ENCODE measurements at places on chromosomes 12 and 14. TPM values are rescaled to one million over a fixed set of nuclear protein-coding genes. Genes with fewer than 3 reads are reported as not detected.

DNA sequence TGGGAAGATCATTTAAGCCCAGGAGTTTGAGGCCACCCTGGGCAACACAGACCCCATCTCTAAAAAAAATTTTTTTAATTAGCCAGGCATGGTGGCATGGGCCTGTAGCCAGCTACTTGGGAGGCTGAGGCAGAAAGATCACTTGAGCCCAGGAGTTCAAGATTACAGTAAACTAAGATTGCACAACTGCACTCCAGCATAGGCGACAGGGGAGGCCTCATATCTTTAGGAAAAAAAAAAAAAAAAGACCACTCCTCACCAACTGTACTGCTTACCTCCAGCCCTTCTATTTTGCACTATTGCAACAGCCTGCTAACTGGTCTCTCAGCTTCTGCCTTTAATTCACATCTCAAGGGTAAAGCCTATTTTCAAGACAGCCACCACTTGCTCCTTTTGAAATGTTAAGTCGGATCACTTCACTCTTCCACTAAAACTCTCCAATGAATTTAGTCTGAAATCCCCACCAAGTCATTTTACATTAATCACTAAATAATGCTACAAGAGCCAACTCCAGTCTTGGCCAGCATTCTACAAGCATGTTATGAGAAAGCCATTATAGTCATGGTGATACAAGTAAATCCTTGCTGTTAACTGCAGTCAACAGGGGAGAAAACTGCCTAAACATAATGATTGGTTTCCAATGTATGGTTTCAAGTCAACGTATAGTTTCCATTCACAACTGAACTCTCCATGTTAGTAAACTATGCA is 106.0 kb downstream of the RPS29 start:
- no peak for DNase-seq

GRCh38 chr14:89651805-89652204 is 234.8 kb upstream of the FOXN3 start:
- DNase-seq, result no peak

- DNase-seq, result no peak
These were observed 478.9 kb downstream of the BCAT1 start for GRCh38 chr12:24470050-24470449.

- peak; percentile 20 for DNase-seq
These were observed 67.3 kb upstream of the STK38L start for GRCh38 chr12:27176765-27177164.

GRCh38 chr12:614411-614970 is 48.8 kb downstream of the NINJ2 start:
- DNase-seq, result peak; percentile 32

DNA sequence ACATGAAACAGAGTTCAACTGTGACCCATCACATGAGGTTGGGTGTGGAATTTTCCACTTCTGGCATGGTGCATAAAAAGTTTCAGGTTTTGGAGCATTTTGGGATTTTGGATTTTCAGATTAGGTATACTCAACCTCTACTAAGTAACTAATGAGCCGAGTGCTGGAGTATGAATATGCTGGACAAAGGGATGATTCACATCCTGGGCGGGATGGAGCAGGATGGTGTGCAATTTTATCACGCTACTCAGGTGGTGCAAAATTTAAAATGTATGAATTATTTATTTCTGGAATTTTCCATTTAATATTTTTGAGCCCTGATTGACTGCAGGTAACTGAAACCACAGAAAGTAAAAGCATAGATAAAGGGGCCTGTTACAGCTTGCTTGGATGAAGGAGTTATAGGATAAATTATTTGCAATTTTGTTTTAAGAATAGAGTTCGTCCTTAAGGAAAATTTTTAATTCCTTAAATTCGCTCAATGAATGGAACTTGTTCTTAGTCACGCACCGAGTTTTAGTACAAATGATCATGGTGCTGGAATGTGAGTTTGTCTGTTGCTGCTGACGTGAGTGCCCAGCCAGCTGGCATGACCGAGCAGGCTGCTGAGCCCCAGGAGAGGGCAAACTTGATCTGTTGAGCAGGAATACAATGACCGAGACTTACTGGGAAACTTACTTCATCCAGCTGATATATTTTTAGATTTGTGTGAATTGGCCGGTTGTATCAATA is 176.3 kb downstream of the ESR2 start:
- DNase-seq, result no peak

DNA sequence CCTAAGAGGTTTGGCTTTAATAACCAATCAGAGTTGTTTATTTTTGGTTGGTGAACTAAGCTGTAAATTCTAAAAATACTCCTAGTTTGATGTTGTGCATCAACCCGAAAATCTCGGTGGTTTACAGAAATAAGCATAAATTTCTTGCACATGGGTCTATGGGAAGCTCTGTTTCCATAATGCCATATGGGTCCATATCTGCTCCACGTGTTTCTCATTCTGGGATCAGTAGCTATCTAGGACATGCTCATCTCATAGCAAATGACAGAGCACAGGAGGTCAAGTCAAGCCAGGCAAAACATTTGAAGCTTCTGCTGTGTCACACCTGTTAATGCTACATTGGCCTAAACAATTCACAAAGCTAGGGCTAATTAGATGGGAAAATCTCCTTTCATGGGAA is 23.1 kb downstream of the NUP37 start:
- no peak for DNase-seq

Gene STRN3
- total RNA-seq, result 24.1 TPM

- no peak for DNase-seq
These were observed 26.2 kb upstream of the TRIM9 start for GRCh38 chr14:51121096-51121495.

DNA sequence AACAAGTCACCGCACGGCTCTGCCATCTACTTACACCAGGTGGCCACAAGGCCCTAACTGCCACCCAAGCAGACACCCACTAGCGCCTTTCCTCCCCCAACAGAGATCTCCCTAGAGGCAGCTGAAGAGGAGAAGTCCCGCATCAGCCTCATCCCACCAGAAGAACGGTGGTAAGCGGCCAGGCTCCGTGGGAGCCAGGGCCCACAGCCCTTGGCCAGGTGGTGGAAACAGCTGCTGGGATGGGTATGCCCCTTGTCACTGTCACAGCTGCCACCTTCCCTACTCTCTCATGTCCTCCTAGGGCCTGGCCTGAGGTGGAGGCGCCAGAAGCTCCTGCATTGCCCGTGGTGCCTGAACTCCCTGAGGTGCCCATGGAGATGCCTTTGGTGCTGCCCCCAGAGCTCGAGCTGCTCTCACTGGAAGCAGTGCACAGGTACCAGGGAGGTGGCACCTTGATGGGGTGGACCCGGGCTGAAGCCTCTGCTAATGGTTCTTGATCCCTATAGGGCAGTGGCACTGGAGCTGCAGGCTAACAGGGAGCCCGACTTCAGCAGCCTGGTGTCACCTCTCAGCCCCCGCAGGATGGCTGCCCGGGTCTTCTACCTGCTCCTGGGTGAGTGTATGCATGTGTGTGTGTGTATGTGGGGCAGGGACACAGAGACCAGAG is 7.5 kb downstream of the REC8 start:
- DNase-seq, result no peak

DNA sequence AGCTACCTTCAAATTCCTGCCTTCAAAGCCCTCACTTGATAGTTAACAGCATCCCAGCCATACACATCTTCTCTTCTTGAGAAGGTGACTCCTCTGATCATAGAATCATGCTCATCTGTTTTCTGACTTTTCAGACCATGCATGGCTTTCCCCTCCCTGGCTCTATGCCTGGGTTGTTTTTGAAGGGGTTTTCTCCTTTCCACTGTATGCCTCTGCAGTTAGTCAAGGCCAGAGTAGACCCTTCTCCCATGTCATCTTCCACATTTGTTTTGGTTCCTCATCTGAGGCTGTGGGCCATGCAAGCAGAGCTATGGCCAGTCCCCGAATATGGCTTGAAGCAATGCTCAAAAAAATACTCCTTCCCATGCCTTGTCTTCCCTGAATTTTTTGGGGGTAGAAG is 14.3 kb upstream of the MCRS1 start:
- no peak for DNase-seq

Gene CAMKK2
- total RNA-seq, result 41.4 TPM

Gene IPO8
- 47.2 TPM for total RNA-seq

DNA sequence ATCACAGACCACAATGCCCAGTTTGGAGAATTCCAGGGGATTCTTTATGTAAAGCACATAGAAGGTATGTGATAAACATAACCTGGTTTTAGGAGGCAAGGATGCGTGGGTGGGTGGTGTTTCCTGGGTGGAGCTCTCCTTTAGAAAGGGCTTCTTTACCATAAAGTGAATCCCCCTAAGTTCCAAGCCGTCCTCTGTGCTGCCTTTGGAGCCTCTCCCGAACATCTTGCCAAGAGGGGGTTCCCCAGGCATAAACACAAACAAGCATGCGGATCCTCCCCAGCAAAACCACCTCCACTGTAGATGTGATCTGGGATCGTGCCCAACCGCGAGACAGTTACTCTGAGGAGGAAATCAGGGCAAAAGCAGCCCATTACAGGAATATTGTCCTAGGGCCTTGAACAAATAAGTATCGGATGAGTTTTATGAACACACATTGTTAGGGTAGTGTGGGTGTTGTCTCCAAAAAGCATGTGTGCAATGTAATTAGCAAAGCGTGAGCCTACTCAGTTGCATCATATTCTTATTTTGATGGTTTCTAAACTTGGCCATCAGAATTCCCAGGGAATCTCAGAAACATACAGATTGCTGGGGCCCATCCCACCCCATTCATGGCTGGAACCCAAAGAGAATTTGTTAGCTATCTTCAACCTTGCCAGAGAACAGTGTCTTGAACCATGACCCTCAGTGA is 48.8 kb upstream of the CORO1C start:
- DNase-seq, result no peak

DNA sequence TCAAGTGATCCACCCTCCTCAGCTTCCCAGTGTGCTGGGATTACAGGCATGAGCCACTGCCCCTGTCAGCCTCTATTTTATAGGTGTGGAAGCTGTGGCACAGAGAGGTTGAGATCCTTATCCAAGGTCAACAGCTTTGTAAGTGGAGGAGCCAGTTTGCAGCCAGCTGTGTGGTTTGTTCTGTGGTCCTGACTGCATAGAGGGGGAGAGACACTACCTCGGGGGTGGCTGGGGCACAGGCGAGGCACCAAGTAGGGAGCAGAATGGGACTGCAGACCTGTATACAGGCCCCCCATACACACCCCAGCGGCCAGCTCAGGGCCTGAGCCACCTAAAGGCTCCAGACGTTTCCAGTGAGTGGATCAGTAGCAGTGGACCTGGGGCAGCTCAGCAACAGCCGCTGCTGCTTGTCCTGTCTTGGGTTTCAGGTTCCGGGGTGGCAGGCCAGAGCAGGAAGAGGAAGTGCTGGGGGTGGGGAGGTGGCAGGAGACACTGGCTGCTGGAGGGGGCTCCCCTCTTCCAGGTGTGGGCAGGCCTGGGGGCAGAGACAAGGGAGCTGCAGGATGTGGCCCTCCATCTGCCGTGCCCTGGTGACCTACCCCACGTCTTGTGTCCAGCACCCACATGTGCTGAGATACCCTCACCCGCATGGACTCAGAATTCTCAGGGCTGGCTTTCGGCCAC is 11.0 kb downstream of the ORAI1 start:
- peak; percentile 28 for DNase-seq

All from activated T-cell treated with anti-CD3 and anti-CD28 coated beads, Interleukin-2, amount 50 U/mL, for 4 hours (primary cell).